Ascending aorta (tissue), 2 donors: ENCODE measurements at places on chromosomes 11 and 22.
A peak's percentile ranks its signal among the peaks of the same experiment; 100 is the strongest.

GRCh38 chr11:81497202-81497804 lies 1236.4 kb downstream of the FAM181B start:
- no peaks in the 10 kb centered on the region for H3K36me3 ChIP-seq
- DNase-seq = no peak
- H3K27ac ChIP-seq = no peak overlapping the region
- H3K4me1 ChIP-seq = no peaks in the 10 kb centered on the region
- no peaks in the 10 kb centered on the region for H3K27me3 ChIP-seq
- H3K4me3 ChIP-seq = no peak overlapping the region

DNA sequence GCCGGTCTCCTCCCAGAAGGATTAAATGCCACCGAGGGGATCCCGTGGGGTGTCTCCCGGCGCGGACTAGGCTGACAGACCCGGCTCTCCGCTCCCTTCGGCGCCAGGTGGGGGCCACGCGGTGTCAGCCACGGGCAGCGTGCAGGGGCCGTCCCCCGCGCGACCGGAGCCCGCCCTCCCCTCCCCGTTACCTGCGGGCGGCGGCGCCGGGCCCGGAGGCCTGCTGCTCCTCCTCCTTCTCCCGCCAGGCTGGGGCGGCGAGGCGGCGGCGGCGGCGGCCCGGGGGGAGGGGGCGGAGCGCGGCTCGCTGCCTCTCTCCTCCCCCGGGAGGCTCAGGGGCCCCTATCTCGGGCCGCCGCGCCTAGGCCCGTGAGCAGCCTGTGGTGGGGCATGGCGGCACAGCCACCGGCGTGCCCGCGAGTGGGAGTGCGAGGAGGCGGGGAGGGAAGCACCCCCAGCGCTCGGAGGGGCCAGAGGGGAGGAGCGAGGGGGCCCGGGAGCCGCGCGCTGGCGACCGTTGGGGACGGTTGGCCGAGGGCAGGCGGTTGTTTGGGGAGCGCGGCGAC lies 450 bp downstream of the ZBTB44 start:
- peak; percentile 11 for DNase-seq
- H3K36me3 ChIP-seq = no peaks in the 10 kb centered on the region
- no peaks in the 10 kb centered on the region for H3K27me3 ChIP-seq
- H3K4me1 ChIP-seq = peaks cover 25% of the 10 kb centered on the region

DNA sequence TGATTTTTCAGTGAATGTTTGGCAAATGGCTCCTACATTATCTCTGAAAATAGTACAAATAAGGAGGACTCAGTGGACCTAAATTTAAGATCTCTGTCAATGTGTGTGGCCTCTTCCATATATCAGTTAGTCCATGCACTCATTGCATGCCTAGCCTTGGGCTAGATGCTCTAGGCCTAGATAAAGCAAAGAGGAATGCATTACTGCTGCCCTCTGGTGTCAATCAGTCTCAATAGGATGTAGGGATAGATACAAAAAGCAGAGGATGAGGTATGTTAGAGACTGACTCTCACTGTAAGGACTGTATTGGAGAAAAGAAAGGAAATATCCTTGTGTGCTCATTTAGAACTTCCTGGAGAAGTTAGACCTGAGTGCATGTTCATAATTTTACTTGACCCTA lies 42.0 kb downstream of the MS4A2 start:
- H3K36me3 ChIP-seq = no peaks in the 10 kb centered on the region
- H3K4me1 ChIP-seq = no peaks in the 10 kb centered on the region
- no peak overlapping the region for H3K4me3 ChIP-seq
- no peak overlapping the region for H3K27ac ChIP-seq
- DNase-seq = no peak
- H3K27me3 ChIP-seq = no peaks in the 10 kb centered on the region

- H3K4me1 ChIP-seq = no peaks in the 10 kb centered on the region
- H3K27me3 ChIP-seq = peaks cover 4% of the 10 kb centered on the region
- no peak overlapping the region for H3K27ac ChIP-seq
- H3K4me3 ChIP-seq = no peak overlapping the region
These were observed 23.9 kb upstream of the PANX2 start for GRCh38 chr22:50146439-50147238.

DNA sequence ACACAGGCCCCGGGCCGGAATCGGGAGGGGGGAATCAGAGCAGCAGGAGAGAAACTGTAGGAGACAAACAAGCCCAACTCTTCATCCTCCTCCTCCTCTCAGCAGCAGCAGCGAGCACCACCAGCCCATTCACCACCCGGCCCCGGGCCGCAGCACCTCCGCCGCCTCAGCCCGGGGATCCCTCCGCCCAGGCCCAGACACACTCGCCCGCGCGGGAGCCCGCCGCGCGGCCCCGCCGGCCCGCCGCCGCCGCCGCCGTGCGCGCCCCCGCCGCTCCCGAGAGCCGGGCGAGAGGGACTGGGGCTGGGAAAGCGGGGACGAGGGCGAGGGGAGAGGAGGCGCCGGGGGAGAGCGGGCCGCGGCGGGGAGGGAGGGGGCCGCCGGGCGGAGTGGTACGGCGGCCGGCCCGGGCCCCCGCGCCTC lies at the start of gene PHF21A:
Gene PHF21A (minus strand): TSS at position 154 of the 423 bp plus-strand sequence. CDS start 37,235 bp downstream, outside the sequence.
- DNase-seq = peak; percentile 93
- no peaks in the 10 kb centered on the region for H3K27me3 ChIP-seq
- H3K36me3 ChIP-seq = no peaks in the 10 kb centered on the region
- H3K4me1 ChIP-seq = no peaks in the 10 kb centered on the region

GRCh38 chr22:37806409-37807333 lies 1.1 kb upstream of the GCAT start:
- peak overlapping the region; percentile 89 for H3K27ac ChIP-seq
- H3K36me3 ChIP-seq = no peaks in the 10 kb centered on the region
- H3K27me3 ChIP-seq = no peaks in the 10 kb centered on the region
- DNase-seq = no peak
